ENCODE measurements at places on chromosomes 3 and 15. TPM values are rescaled to one million over a fixed set of nuclear protein-coding genes. Genes with fewer than 3 reads are reported as not detected.

GRCh38 chr3:73868688-73869315 is 244.1 kb upstream of the PDZRN3 start:
- peak; percentile 77 for DNase-seq

GRCh38 chr3:12556690-12557472 is at the start of gene MKRN2:
Gene MKRN2, plus strand, starts transcription at chr3:12557087. Its CDS starts 64 bp downstream, at chr3:12557151.
- peak; percentile 97 for DNase-seq

Gene AADACL2
- polyA plus RNA-seq = not detected

- DNase-seq = no peak
Measured at GRCh38 chr3:184184546-184185230, 1.3 kb upstream of the ABCF3 start.

Gene SPTSSB
- 2.5 TPM for polyA plus RNA-seq
